ENCODE measurements at places on chromosomes 1 and 21.

- DNase-seq: no peak
Measured at GRCh38 chr1:117097443-117097842, 24.1 kb downstream of the TRIM45 start.

- DNase-seq: no peak
Measured at GRCh38 chr1:28417441-28417922, 47.9 kb downstream of the PHACTR4 start.

- DNase-seq: peak; percentile 99
Measured at GRCh38 chr1:958823-959730, at the start of gene NOC2L. Gene NOC2L (minus strand): TSS chr1:959256. CDS start chr1:959240, 16 bp downstream.

DNA sequence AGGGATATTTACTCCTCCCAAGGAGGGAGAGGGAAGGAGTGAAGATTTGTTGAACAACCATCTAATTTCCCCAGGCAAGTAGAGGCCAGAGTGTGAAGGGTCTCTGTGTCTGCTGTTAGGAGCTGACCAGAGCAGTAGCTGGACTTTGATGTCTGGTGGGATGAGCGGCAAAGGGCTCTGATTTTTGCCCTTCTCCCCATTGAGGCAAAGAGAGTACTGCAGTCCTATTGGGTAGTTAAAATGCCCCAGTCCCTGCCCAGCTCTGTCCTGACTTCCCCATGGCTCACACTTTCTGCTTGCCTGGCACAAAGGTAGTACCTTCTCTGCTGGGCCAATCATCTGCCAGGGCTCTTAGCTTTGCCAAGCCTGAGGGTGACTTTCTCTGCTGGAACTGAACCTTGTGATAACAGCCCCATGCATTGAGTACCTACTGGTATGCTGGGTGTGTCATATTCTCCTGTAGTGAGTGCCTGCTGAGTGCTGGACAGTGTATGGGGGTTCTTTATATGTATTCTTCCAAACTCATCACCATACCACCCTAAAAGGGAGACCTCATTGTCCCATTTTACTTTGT, 64.0 kb upstream of the SELENON start:
- no peak for DNase-seq

DNA sequence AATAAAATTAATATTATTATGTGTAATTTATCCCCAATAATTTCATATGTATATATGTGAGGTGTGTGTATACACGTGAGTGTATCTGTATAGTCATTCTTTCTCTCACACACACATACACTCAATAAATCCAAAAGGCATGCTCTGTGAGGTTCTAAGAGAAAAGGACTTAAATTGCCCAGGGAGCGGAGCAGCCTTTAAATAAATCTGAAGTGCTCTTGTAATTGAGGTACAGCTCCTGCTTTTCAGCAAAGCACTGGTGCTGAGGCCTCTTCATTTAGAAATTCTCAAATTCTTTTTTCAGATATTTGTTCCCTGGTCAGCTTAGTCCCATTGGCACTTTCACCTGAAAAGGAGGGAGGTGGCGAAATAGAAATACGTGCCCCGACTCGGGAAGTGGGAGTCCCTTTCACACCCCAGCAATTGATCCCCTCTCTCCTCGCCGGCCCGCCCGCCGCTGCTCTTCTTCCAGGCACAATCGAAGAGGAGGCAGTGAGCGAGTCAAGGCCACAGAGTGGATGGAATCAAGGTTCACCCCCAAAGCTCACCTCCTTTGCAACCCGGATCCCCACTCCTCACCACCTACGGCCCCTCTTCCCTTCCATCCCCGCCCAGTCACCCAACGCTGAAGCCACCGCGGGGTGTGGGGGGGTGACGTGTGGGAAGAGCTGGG, 944 bp downstream of the PLPPR5 start:
- no peak for DNase-seq

Data from stimulated activated CD4-positive, alpha-beta T cell treated with anti-CD3 and anti-CD28 coated beads, Interleukin-1b, Interleukin-23, amount 100 ng/mL, for 1 hour (primary cell).